ENCODE measurements at places on chromosomes 12 and 14.

- DNase-seq = no peak
Observed at GRCh38 chr14:103380719-103381377, 4.4 kb upstream of the MARK3 start.

- no peak for DNase-seq
Observed at GRCh38 chr14:42141328-42141727, 534.7 kb downstream of the LRFN5 start.

- no peak for DNase-seq
Observed at GRCh38 chr12:116968986-116969385, 58.2 kb downstream of the FBXW8 start.

GRCh38 chr14:91140672-91141071 is 26.8 kb downstream of the DGLUCY start:
- no peak for DNase-seq

DNA sequence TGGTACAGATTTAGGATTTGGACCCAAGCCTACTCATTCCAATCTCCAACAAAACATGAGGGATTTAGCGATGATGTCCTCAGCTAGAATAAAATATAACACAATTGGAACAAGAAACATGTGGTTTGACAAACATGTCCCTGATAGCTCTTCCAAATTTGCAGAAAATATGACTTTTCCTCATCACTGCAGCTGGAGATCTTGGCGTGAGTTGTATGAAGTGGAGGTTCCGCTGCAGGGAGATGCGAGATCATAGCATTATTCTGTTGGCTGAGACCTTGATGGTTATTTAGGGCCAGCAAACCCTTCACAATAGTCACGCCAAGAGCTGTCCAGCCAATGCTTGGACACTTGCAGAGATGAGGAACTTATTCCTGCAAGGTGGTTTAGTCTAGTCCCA is 413.4 kb upstream of the TBX3 start:
- DNase-seq = no peak

DNA sequence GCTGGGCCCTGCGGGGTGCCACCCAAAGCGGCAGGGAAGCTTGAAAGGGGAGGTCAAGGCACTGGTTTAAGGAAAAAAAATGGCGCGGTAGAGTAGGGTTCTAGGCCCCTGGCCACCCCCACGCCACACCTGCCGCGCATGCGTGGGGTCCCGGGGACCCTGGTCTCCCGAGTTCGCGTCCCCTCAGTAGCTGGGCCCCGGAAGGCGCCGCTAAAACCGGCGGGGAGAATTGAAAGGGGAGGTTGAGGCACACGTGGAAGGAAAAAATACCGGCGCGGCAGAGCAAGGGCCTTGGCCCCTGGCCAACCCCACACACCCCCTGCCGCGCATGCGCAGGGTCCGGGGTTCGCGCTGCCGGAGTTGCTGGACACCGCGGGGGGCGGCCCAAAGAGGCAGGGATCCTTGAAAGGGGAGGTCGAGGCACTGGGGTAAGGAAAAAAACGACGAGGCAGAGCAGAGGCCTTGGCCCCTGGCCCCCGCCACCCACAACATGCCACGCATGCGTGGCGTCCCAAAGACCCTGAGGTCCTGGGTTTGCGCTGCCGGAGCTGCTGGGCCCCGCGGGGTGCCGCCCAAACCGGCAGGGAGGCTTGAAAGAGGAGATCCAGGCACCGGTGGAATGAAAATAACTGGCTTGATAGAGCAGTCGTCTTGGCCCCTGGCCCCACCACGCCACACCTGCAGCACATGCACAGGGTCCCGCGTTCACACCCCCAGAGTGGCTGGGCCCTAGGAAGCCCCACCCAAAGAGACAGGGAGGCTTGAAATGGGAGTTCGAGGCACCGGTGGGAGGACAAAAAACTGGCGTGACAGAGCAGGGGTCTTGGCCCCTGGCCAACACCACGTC is 314.5 kb downstream of the ALG10 start:
- no peak for DNase-seq

- no peak for DNase-seq
Observed at GRCh38 chr12:68913682-68914081, 19.3 kb downstream of the CPM start.

DNA sequence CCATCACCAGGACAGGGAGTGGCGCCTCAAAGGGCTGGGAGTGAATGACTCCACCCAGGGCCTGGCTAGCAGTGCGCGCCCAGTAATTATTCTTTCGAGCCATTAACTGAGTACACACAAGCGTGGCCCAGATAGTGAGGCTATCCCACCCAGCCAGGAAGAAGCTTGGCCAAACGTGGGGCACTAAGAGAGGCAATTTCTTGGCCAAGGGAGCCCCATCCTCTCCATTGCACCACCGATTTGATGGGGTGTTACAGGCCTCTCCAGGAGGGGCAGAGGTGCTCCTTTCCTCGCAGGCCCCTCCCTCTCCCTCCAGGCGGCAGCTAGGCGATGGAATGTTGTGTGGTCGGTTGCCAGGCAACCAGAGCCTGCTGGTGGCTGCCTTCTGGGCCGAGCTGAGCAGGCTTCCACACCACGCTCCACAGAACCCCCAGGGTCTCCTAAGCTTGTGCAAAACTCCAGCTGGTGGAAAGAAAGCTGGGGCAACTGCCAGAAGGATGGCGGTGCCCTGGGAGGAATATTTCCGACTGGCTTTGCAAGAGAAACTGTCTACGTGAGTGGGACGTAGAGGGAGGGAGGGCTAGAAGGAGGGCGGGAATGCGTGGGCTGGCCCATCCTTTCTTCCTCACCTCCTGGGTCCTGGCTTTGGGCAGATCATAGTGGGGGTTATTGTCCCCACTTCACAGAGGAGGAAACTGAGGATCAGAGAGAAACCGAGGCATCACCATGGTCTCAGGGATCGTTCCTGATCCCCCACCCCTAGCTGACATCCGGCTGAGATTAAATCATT is at the start of gene CFAP73:
TSS of gene CFAP73 (plus strand) at position 364 of the 790 bp plus-strand sequence. CDS start at position 498, 134 bp downstream.
- no peak for DNase-seq

- DNase-seq = no peak
Observed at GRCh38 chr14:96624661-96625425, 122.7 kb downstream of the PAPOLA start.

GRCh38 chr12:93094988-93095737 is 166.1 kb upstream of the EEA1 start:
- no peak for DNase-seq

DNA sequence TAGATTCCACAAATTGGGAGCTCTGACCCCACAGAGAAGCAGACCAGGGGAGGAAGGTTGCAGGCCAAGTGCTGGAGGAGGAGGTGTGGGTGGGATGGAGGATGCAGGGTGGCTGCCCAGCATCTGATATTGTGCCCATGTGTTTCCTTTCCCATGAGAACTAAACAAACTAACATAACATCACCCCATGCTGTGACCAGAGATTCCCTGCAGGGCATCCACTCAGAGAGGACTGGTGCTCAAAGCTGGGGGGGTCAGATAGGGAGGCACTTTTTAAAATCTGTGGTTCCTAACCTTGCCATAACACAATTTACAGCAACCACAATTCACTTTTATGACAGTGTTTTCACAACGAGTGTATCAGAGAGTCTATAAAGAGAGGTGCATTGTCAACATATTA is 1277.6 kb downstream of the AACS start:
- DNase-seq = no peak

DNA sequence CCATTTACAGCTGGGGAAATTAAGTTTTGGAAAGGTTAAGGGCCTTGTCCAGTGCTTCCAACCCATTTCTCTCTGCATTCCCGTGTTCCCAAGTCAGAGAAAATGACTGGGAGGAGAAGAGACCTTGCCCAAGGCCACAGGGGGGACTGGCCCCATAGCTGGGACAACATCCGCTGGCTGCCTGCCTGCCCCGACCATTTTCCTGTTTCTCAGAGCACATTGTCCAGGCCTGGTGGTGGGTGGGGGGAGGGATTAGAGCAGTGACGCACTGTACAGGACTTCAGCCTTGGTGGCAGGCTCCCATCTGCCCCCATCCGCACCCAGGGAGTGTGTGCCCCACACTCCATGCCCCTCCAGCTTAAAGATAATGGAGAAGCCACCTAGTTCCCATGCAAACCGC is 27.7 kb downstream of the DIO3 start:
- DNase-seq = no peak

- DNase-seq = no peak
Observed at GRCh38 chr12:85681333-85681732, 154.9 kb downstream of the RASSF9 start.

GRCh38 chr12:41521872-41522379 is 333.8 kb downstream of the PDZRN4 start:
- DNase-seq = no peak

DNA sequence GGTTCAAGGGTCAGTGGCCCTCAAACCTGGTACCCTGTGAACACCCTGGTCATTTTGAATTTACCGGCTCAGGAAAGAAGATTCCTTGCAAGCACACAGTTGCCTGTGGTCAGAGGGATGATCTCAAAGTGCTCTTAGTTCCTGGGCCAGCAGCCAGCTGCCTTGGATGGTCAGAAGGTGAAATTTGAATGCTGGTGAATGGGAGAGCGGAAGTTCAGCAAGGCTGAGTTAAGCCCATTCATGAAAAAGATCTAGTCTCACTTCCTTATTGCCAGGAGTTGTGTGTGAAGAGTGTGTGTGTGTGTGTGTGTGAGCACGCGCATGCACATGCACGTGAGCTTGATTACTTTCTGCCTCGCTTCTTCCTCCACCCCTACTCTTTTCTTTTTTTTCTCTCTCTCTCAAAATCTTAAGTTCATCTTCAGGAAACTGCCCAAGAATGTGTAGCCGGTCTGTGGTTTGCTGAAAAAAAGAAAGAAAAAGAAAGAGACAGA is 155.5 kb upstream of the CCND2 start:
- DNase-seq = peak; percentile 9

- DNase-seq = no peak
Observed at GRCh38 chr14:20781803-20782202, 735 bp downstream of the RNASE6 start.

DNA sequence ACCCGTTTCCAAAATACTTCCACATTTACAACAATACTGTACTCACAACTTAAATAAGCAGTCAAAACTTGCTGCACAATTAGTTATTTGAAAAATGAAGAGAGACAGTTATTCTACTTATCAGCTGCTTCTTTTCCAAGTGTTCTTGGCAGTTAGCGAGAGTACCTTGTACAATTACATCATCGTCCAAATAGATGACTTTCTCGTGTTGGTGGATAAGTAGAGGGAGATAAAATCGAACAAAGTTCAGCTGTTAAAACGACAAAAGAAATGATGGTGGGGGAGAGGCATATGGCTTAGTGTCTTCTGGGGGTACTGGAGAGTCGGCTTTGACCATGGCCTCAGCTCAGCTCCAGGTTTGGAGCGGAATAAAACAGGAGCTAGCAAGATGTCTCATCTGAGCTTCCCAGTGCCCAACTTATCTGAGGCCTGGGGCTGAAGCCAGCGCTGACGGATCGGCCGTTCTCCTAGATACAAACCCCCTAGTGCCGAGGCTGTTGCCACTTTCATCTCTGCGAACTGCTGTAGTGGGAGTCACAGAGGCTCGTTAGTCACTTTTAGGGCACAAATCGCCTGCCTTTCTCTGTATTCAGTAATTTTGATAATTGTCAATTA is 31.7 kb downstream of the TDG start:
- no peak for DNase-seq

DNA sequence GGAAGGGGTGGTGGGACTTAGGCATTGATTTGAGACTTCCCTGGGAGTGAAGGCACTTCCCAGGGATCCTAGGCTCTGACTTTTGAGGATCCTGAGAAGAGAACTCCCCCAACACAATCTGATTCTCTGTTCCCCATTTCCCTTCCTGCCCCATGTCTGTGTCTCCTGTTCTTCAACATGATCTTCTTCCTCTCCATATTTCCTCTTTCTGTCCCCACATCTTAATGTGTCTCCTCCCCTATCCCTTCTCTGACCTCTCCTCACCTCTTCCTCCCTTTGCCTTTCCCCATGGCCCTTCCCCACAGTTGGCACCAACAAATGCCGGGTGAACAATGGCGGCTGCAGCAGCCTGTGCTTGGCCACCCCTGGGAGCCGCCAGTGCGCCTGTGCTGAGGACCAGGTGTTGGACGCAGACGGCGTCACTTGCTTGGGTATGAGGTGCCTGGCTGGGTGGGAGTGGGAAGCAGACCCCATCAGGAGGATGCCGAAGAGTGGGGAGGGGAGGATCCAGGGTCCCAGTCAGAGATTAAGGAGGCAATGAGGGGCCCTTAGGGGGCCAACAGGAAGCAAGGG is 15.2 kb upstream of the LRP1-AS start:
- DNase-seq = no peak

DNA sequence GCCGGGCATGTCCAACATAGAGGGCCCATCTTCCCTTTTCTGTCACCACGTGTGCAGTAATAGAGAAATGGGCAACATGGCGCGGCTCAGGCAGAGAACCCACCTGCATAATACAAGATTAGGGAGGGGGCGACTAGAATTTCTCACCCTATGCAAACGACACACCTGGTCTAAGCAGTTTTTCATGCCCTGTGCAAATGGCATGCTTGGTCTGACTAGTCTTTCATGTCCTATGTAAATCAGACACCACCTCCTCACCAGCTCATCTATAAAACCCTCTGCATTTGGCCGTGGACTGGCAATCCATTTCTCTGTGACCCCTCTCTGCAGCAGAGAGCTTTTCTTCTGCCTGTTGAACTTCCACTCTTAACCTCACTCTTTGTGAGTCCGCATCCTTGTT is 180.2 kb upstream of the PZP start:
- no peak for DNase-seq

DNA sequence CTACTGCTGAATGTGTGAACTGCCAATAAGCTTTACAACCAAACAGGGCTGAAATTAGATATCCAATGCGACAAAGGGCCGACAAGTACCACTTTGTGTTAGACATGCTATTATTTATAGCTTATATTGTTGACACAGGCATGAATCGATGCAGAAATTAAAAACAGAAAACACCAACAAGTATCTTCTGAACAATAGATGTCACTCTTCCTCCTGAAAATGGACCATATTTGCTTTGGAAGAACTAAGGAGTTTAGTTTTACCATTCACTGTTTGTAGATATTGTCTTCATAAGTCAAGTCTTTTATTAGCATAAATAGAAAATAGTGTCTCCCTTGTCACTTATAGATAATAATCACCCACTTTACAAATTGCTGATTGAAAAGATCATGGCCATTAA is 86.5 kb downstream of the LRIG3 start:
- no peak for DNase-seq

- DNase-seq = no peak
Observed at GRCh38 chr14:61524211-61524806, 171.0 kb upstream of the HIF1A start.

DNA sequence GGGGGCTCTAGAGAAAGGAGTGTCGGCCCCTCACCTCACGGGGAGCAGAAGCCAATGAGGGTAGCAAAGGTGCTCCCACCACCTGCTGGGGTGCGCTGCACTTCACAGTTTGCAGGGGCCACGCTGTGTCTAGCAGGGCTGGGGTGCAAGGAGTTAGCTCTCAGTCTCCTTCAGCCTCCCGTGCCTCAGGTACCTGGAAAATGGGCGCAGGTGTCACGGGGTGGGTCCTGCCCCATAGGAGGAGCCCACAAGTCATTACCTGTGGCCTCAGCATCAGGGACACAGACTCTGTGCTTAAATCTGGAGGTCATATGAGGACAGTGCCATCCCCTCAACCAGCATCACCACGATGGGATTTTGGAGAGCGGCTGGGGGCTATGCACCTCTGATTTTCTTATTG is 326.7 kb downstream of the ADGRD1 start:
- no peak for DNase-seq
